ENCODE measurements at places on chromosomes 3 and 15.

DNA sequence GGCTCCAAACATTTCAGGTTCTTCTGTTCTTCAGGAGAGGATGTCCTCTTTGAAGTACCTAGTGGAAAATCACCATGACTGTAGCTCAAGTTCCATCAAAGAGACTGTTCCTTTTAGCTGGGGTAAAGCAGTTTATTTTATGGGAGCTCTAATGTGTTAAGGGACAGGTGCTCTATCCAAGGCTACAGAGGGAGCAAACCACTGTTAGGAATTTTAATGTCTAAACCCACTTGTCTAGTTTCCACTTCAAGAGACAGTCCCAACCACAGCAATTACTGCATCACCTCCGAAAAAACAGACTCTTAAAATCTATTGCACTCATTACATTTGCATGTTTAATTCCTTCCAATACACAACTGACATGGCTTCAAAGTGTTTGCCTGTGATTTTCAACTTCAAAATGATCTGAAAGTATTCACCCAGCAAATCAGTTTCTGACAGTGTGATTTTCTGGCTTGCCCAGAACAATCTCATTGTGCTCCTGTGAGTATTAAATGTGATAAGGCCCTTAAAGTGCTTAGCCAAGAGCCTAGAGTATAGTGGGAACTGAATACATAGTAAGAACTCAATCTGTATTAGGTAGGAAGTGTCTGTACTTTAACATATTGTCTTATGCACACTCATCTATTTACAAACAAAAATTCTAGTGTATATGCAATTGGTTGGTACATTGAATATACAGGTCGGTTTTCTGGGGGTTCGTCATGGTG, 266.5 kb upstream of the CCDC54 start:
- no peak for DNase-seq

- DNase-seq = no peak
These were observed 48.3 kb downstream of the SPTSSB start for GRCh38 chr3:161322781-161323568.

DNA sequence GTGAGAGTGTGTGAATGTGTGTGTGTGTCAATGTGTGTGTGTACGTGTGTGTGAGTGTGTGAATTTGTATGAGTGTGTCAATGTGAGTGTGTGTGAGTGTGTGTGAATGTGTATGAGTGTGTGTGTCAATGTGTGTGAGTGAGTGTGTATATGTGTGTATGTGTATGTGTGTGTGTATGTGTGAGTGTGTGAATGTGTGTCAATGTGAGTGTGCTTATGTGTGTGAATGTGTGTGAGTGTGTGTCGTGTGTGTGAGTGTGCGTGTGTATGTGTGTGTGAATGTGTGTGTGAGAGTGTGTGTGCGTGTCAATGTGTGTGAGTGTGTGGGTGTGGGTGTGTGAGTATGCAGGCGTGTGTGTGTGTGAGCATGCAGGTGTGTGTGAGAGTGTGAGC, 93.5 kb upstream of the ALDH1A3 start:
- DNase-seq = no peak

GRCh38 chr15:66484539-66485112, 12.9 kb downstream of the SNAPC5 start:
- no peak for DNase-seq

- DNase-seq = no peak
These were observed 43.4 kb downstream of the ESYT3 start for GRCh38 chr3:138477801-138478200.

GRCh38 chr3:140731440-140732119, 53.7 kb downstream of the TRIM42 start:
- DNase-seq = no peak
